ENCODE measurements at places on chromosomes 2 and 18. TPM values are rescaled to one million over a fixed set of nuclear protein-coding genes. Genes with fewer than 3 reads are reported as not detected.

The TTL gene
- 21.6 TPM for total RNA-seq

GRCh38 chr2:203498161-203498560, 36.9 kb downstream of the RAPH1 start:
- peak; percentile 96 for ATAC-seq

The BCL11A gene
- 43.0 TPM for total RNA-seq

The MLPH gene
- 5.3 TPM for total RNA-seq

- ATAC-seq: no peak
Measured at GRCh38 chr18:37762076-37762621, 196.6 kb upstream of the CELF4 start.

DNA sequence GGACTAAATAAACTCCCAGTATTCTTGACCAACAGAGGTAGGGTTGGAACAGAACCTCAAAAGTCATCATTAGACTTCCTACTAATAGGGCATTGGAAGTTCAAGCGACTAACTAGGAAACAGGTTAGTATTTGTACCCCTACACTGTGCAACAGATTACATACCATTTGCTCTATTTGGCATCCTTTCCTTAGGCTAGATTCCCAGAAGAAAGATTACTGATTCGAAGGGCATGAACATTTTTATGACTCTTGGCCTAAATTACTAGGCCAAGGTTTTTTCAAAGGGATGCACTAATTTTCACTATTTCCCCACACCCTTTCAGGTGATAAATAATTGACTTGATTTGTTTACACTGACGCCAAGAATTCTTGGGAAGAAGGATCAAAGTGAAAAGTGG, 104.8 kb upstream of the CYP1B1 start:
- no peak for ATAC-seq

DNA sequence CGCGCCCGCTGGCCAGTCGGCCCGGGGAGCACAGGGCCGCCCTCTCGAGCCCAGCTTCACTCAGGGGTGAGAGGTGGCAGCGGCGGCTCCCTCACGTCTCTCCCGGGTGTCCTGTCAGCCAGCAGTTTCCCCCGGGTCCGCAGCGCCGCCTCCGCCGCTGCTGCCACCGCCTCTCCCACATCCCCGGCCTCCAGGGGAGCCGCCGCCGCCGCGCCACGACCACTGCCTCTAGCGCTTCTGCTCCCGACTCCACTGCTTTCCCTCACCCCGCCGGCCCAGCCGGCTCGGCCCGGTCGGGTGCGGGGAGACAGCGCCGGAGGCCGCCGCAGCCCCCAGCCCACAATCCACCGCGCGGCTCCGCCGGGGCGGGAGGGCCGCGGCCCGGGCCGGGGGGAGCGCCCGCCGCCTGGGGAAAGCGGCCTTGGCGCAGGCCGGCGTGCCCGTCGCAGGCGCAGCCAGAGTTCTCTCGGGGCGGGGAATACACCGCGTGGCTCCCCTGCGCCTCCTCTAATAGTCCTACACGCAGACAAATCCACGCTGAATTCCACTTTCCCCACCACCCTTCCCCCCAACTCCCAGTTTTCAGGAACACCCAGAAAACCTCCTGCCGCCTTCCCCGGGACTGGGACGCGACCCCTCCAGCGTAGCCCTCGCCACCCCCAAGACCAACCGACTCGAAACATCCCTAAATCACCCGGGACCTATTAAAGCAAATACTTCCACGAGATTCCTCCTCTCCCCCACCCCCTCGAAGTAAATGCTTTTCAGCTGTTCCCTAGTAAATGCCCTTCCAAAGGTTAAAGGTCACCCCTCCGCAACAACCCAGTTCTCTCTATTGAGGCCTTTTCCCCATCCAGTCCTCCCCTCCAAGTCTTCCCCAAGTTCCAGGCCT, at the start of gene VPS54:
Gene VPS54, minus strand, starts transcription at position 346 of the 892 bp plus-strand sequence. CDS start 35,429 bp downstream, outside the sequence.
- ATAC-seq: peak; percentile 77

The HNRNPA3 gene
- 142 TPM for total RNA-seq

- no peak for ATAC-seq
Measured at GRCh38 chr2:239250216-239251081, 150.4 kb downstream of the HDAC4 start.

The ACTR1B gene
- 40.3 TPM for total RNA-seq

- ATAC-seq: no peak
Measured at GRCh38 chr2:37306024-37306423, 18.6 kb downstream of the PRKD3 start.

The SP100 gene
- total RNA-seq: 38.5 TPM

The CENPA gene
- 10.2 TPM for total RNA-seq

DNA sequence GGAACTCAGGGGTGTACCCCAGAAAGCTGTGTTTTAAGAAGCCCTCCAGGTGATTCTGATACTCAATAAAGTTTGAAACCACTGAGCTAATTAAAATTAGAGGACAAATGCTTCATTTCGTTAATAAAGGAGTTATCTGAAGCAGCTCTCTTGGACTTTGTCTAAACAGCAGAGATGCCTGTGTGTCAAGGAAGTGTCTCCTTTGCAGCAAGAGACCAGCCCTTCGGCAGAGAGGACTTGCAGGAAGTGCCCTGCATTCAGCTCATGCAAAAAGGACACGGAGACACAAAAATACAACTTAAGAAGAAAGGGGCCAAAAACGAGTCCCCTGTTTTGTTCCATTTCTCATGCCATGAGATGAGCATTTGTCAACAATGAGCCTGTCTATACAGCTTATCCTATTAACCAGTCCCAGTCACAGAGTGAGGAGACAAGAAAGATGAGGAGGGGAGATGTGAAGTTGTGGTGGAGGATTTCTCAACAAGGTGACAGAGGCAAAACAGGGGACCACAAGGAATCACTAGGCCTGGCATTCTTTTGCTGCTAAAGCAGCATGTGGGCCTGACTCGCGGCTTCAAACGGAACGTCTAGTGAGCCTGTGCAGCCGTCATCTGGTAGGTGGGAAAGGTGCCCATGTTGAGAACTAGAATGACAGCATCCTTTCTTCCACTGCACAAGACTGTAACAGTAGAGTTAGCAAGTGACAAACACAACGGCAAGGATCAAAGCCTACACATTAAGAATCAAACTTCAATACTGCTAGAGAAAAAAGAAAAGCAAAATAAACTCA, 152.3 kb downstream of the ANTXR1 start:
- ATAC-seq: no peak

- ATAC-seq: no peak
Measured at GRCh38 chr2:76692908-76693307, 829.3 kb downstream of the LRRTM4 start.

Data from esophagus mucosa (tissue), 1 donor.